Liver (tissue), 10 donors: ENCODE measurements at places on chromosomes 7 and 10.

GRCh38 chr7:50674896-50675835 lies 107.5 kb downstream of the GRB10 start:
- no peak for DNase-seq

GRCh38 chr10:18656724-18657123 lies 2.5 kb upstream of the ARL5B start:
- DNase-seq = no peak

- DNase-seq = no peak
Measured at GRCh38 chr7:131007439-131008330, 273.7 kb upstream of the KLF14 start.

DNA sequence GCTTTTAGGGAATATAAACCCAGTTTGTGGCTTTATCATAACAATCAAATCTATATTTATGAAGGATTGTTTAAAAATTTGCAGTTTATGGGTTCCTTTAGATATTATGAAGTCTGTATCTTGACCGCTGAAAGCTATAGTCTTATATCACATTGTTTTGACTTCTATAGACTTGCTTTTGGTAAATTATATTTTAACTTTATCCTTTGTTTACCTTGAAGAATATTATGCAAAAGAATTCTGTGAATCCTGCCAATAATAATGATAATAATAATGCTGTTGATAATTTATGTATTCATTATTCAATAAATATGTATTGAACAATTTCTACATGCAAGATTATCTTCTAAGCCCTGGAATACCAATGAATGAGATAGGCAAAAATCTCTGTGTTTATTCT lies 101.9 kb upstream of the MTPN start:
- DNase-seq = no peak
